Left renal cortex interstitium (tissue), 4 donors: ENCODE measurements at places on chromosomes 2 and 18. TPM values are rescaled to one million over a fixed set of nuclear protein-coding genes. Genes with fewer than 3 reads are reported as not detected.

GRCh38 chr18:32019251-32019948 is 775 bp downstream of the RNF125 start:
- DNase-seq, result peak; percentile 45

GRCh38 chr2:29224693-29225551 is 109.7 kb downstream of the CLIP4 start:
- DNase-seq, result no peak

- no peak for DNase-seq
Observed at GRCh38 chr18:346600-346999, 78.8 kb upstream of the THOC1 start.

GRCh38 chr2:223800908-223801307 is 36.5 kb downstream of the AP1S3 start:
- DNase-seq, result no peak

DNA sequence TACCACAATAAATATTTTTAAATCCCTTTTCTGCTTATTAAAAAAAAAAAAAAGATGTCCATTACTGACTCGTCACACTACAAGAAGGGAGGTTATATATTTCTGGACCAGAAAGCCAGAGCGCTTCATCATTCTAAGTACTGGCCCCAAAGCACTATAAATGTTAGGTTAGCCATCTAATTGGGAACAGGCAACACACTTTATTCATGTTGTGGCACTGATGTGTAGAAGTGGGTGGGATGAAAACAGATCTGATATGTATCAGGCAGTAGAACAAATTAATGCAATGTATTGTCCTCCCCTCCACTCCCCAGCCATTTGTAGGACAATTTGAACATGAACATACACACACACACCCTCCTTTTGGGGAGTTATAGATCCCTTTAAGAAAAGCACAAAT is 24.4 kb downstream of the LANCL1 start:
- no peak for DNase-seq

GRCh38 chr2:182240862-182241371 is 185.9 kb downstream of the PDE1A start:
- no peak for DNase-seq

Gene ACVR1C
- polyA plus RNA-seq, result 0.21 TPM

Gene RGPD3
- 0.27 TPM for polyA plus RNA-seq

Gene PCARE
- 0.32 TPM for polyA plus RNA-seq

Gene GKN1
- polyA plus RNA-seq, result not detected
